Activated CD4-positive, CD25-positive, alpha-beta regulatory T cell treated with anti-CD3 and anti-CD28 coated beads, Interleukin-2, amount 50 U/mL, for 16 hours (primary cell): ENCODE measurements at places on chromosomes 4 and X.
A peak's percentile ranks its signal among the peaks of the same experiment; 100 is the strongest.

DNA sequence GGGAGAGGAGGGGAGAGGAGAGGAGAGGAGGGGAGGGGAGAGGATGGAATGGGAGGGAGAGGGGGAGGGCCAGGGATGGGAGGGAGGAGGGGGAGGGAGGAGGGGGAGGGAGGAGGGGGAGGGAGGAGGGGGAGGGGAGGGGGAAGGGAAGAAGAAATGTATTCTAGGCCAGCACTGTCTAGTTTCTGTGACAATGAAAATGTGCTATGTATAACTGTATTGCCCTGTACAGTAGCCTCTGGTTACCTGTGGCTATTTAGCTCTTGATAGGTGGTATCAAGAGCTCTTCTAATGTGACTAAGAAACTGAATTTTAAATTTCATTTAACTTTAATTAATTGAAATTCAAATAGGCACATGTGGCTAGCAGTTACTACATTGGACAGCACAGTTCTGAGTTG lies 143.1 kb downstream of the BTC start:
- DNase-seq: no peak

- DNase-seq: no peak
These were observed 331 bp downstream of the SETD7 start for GRCh38 chr4:139555705-139556070.

GRCh38 chrX:81278616-81279015 lies 76.7 kb downstream of the SH3BGRL start:
- DNase-seq: no peak

- no peak for DNase-seq
These were observed 4.7 kb downstream of the MGARP start for GRCh38 chr4:139275281-139275735.

DNA sequence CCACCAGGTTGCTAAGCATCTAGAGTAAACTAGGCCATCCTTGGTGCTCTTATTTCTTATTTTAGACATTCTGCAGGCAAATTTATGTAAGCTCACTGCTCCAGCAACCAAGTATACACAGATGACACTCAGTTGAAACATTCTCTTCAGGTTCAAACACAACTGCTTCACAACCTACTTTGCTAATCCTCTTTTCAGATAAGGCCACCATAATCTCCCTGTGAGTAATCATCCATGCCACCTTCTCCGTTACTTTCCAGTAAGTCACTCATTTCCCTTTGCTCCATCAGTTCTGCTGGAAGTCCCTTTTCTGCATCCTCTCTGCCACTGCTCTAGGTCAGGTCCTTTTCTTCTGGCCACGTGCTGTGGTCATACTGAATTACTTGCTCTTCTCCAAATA lies 120.2 kb upstream of the WDFY3 start:
- DNase-seq: no peak

DNA sequence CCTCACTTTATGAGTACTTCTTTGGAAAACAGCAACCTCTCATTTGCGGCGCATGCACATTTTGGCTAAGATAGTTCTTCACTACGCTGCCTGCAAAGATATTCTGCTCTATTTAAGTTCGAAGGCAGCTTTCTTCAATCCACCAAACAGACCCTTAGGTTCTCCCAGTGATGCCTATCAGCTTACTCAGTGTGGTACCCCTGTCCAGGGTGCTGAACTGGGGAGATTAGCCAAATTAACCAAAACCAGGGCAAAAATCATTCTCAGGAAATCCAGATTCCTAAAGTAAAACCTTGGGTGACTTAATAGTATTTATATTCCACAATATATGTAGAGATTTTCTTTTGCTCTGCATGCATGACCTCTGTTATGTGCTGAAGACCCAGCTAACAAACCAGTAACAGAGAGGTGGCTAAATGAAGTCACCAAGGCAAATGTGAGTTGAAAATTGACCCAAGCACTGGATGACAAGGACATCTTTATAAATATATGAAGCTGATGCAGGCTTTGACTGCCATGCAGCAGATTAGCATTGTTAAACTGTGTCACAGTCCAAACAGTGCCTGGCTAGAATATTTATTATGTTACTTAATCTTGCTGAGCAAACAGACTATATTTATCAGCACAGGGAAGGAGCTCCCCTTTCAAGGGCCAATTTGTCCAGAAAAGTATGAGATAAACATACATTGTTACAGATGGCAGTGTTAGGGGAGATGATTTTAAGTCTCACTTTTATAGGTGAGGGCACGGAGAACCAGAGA lies 418.2 kb downstream of the STIM2 start:
- DNase-seq: no peak

DNA sequence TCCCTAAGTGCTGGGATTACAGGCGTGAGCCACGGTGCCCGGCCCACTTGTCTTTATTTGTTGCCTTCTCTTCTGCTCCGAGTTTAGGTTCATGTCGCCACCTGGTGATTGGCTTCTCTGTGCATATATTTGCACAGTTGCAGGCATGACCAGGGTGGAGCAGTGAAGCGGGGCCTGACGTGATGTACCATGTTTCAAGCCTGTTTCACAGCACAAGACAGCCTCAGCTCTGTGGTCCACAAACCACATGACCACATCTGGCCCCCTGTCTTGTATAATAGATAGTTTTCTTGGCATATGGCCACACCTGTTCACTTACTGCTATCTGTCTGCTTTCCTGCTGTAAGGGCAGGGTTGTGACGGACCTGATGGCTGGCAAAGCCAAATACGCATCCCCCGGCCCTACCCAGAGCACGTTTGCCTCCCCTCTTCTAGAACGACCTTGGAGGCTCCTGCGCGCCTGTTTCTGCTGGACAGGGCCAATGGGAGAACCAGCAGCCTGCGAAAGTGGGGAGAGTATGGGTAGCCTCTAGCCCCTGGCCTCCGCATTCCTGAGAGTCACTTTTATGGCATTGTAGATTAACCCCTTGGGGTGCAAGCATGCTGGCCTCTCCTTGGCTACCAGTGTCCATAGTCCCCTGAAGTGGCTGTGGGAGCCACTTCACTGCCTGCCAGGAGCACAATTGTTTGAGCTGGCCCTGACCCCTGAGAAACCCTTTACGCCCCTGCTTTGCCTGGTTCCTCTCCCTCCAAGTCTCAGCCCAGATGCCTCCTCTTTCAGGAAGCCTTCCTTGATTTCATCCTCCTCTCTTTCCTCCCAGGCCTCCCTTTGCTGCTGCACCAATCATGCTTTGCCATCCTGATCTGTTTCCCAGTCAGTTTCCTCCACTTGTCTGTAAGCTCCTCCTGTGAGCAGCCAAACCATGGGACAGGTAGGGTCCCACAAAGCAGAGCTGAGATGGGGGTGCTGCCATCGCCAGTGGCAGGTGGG lies 6.0 kb upstream of the SH3TC1 start:
- DNase-seq: no peak

- no peak for DNase-seq
These were observed 52.9 kb downstream of the PGRMC1 start for GRCh38 chrX:119288890-119289393.

DNA sequence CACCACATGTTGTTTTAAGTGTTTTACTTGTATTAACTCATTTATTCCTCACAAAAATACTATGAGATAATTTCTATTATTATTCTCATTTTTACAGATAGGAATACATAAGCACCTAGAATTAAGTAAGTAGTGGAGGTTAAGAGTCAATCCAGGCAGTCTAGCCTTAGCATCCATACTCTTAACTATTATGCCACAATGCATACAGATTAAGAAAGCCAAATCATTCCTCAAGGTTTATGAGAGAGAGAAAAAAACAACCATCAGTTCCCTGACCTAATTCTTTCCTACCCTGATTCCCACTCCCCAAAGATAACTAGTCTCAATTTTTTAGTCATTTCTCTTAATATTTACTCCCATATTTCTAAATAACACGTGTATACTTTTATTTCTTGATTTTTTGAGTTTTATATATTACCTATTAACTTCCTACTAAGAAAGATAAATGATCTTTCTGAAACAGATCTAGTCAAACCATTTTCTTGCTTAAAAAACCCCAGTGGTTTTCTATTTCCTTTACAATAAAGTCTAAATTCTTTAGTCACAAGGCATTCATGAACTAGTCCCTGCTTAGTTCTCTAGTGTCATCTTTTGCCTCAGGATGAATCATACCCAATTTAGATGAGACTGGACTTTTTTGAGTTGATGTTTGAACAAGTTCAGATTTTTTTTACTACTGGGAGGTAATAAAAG lies 16.0 kb downstream of the UBA6 start:
- no peak for DNase-seq

DNA sequence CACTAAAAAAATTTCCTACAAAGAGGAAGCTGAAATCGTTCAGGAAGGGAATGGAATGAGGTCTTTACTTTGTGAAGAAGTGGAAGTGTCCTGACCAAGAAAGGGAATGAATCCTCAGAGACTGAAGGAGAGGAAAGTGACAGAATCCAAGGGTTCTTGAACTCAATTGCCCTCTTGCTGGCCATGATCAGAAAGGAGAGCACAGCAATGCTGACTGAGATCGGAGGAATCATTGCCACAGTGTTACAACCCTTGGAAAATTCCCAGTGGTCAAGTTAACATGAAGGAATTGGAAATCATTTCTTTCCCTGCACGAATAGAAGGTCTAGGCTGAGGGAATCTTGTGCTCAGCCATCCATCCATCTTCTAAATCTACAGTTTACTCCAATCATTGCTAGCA lies 190.0 kb upstream of the NEIL3 start:
- DNase-seq: no peak

GRCh38 chr4:663438-664428 lies 10.3 kb downstream of the ATP5ME start:
- peak; percentile 42 for DNase-seq

DNA sequence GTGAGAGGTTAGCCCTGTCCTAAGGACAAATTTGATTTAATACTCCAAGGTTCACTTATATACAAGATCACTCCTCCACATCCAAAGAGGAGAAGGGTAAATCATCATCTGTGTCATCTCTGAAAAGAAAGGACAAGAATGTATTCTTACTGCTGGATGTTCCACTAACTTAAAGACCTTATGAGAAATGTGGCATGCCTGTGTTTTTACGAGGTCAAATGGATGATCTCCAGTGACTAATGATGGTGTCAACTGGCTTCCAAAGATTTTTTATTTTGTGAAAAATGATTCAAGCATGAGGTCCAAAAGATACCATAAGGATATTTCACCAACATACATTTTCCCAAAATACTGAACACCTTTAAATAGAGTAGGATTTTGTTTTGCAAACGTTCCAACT lies 143.4 kb downstream of the PTCHD1 start:
- no peak for DNase-seq

DNA sequence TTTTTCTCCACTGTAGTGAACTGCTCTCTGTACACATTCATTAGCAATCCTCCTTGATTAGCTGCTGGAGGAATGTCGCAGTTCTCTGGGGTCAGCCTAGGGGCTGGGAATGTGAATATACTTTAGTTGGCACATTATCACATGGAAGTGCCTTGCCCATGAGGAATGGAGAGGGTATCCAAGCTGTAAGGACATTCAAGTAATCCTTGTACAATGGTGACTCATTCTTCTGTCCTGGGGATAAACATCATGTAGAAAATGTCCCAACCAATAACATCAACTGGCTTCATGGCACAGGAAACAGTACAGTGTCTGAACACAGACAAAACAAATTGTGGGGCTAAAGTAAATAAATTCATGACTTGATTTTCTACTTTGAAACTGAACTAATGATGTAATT lies 147.1 kb downstream of the GLRA2 start:
- DNase-seq: no peak

DNA sequence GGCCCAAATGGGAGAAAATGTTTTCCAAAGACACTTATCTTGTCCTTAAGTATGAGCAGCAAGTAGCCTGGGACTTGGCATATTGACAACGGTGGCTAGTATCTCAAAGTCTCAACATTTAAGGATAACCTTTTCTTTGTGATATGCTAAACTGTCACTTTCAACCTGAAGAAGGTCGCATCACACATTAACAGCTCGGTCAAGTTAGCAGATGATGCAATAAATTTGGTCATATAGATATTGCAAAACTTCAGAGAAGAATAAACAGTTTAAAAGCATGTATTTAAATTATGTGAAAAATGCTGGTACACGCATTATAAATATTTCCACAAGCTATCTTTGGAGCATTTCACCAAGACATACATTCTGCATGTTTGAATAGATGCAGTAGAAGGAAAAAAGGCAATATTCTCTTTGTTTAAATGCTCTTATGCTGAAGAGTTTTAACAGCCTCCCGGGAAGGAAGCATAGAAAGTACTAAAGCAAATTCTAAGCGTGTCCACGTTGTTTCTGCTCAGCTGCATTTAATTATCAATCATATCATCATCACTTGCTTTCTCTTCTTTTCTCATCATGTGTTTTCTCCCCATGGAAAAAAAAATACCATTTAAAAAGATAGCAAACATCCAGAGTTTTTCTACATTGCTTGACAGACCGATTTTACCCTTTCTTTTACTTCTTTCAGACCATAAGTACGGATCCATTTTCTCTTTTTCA lies 24.2 kb downstream of the ARHGAP6 start:
- DNase-seq: no peak

DNA sequence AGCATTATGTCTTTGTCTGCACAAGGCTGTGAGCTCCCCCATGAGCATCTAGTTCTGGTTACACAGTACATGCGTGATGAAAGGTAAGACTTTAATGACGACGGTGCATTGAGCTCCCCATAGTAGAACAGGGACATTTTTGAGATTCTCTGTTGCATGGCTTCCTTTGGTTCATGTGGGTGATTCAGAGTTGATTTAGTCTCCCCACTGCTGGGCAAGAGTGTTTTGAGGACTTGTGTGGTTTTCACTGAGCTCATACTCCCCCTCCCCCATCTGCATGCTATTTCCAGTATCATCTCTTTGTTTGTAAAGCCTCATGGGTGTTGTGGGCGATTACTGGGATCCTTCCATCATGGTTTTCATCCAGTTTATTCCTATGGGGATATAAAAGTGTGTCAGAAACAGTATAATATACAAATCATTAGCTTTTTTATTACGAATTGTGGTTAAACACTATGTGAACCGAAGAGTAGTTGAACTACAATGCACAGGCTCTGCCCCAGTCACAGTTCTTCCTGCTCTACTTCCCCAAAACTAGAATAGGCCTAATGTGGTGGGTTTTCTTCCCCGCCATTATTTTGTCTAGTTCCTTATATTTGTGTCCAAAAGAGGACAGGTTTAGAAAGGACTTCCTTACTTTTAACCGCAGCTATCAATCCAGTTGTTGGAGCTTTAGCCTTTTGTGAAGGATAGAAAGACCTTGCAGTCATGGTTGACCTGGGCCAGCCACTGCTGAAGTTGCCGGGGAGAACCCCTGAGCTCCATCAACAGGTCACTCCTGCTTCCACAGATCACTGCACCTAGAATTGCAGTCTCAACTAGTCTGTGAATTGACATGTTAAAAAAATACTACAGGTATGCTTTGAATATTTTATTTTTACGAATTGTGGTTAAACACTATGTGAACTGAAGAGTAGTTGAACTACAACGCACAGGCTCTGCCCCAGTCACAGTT lies 30.4 kb downstream of the KIT start:
- no peak for DNase-seq
